ENCODE measurements at places on chromosomes 6 and 20.

DNA sequence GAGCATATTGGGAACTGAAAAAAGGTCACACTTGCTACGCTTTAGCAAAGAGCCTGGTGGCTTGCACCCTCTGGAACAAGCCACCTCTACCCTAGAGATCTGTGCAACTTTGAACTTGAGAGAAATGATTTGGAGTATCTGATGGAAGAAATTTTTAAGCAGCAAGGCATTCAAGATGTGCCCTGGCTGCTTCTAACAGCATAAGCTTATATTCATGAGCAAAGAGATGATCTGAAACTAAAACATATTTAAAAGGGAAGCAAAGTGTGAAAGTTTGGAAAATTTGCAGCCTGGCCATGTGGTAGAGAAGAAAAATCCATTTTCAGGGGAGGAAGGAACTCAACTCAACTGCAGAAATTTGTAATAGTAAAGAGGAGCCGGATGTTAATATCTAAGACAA, 71.1 kb downstream of the NINL start:
- DNase-seq, result no peak
- H3K36me3 ChIP-seq, result peaks cover 16% of the 10 kb centered on the region
- no peak overlapping the region for H3K4me3 ChIP-seq
- no peaks in the 10 kb centered on the region for H3K27me3 ChIP-seq

DNA sequence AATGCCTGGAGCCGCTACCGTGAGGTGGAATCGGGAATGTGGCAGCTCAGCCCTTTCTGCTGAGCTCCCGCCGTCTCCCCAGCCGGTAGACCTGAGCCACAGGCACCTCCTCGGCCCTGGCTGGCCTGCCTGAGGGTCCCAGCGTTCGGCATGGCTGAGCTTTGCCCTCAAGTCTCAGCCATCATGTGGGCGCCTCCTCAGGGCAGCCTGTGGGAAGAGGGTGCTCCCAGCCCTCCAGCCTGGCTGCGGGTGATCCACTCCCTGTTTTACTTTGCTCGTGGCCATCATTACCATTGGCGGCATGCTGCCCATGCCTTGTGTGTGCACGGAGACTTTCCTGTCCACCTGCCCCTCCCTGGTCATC, 329.7 kb downstream of the CDH4 start:
- H3K36me3 ChIP-seq, result no peaks in the 10 kb centered on the region
- H3K27ac ChIP-seq, result no peak overlapping the region
- H3K27me3 ChIP-seq, result no peaks in the 10 kb centered on the region
- no peak overlapping the region for H3K4me3 ChIP-seq
- DNase-seq, result no peak

DNA sequence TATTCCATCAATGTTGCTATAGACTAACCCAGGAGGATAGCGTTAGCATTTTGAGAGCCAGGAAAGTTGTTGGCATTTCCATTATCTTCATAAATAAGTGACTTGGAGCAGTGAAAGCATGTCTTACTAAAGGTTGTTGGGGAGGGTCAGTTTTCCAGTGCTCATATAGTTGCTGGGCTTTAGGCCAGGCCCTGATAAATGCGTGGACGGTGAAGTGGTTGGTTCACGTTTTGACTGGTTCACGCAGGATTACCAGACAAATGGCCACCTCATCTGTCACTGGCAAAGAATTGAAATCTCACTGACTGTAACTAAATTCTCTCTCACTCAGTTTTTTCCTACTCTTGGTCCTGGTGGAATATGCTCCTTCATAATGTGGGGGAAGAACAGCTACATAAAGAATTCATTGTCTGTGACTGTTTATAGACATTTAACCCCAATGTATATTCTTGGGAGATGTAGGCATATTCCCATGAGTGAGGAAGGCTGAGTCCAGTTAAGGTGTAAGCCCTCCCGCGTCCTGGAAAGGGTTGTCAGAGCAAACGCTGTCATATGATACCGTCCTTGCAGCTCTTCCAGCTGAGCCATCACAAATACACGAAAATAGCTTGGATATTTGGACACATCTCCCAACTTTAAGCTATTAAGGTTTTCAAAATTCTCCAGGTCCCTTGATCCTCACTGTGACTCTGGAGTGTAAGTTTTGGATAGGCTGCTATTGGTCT, 27.8 kb downstream of the LRRC1 start:
- no peak overlapping the region for H3K4me3 ChIP-seq
- no peaks in the 10 kb centered on the region for H3K27me3 ChIP-seq
- no peak overlapping the region for H3K27ac ChIP-seq
- no peaks in the 10 kb centered on the region for H3K36me3 ChIP-seq

GRCh38 chr6:37934276-37934675, 114.7 kb downstream of the ZFAND3 start:
- no peaks in the 10 kb centered on the region for H3K27me3 ChIP-seq
- no peak overlapping the region for H3K4me3 ChIP-seq
- peaks cover 19% of the 10 kb centered on the region for H3K4me1 ChIP-seq
- peaks cover 7% of the 10 kb centered on the region for H3K36me3 ChIP-seq

- H3K27me3 ChIP-seq, result peaks cover 5% of the 10 kb centered on the region
- no peak for DNase-seq
- H3K4me3 ChIP-seq, result no peak overlapping the region
Observed at GRCh38 chr6:113762641-113763040, 94.5 kb upstream of the MARCKS start.

DNA sequence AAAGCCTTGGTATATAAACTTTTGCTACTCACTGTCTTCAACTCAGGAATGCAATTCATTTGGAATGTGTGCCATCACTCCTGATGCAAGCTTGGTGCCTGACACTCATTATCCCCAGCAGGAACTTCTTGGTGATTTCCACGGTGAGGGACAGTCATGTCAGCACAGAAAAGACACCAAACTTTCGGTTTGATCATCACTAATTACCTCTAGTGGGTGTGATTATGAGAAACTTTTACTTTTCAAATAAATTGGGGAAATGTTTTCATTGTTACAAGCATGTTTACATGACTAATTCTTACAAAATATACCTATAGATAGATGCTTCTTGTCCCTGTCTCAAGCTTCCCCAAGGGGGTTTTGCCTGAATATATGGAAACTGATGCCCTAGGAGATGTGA, 40.9 kb downstream of the RPP40 start:
- H3K27ac ChIP-seq, result no peak overlapping the region
- DNase-seq, result no peak
- no peak overlapping the region for H3K4me3 ChIP-seq
- H3K4me1 ChIP-seq, result no peaks in the 10 kb centered on the region
